ENCODE measurements at places on chromosomes 1 and 21. TPM values are rescaled to one million over a fixed set of nuclear protein-coding genes. Genes with fewer than 3 reads are reported as not detected.

ZBTB21 gene
- 17.1 TPM for total RNA-seq

GRCh38 chr1:91124989-91125417, 103.2 kb upstream of the ZNF644 start:
- DNase-seq, result peak; percentile 24
- H3K27ac ChIP-seq, result no peak overlapping the region
- H3K4me1 ChIP-seq, result peaks cover 13% of the 10 kb centered on the region
- no peaks in the 10 kb centered on the region for H3K36me3 ChIP-seq
- H3K27me3 ChIP-seq, result no peaks in the 10 kb centered on the region

SPRR4 gene
- total RNA-seq, result not detected

GRCh38 chr1:227788271-227789083, 27.0 kb upstream of the PRSS38 start:
- H3K27me3 ChIP-seq, result no peaks in the 10 kb centered on the region
- H3K4me1 ChIP-seq, result peaks cover 22% of the 10 kb centered on the region
- H3K27ac ChIP-seq, result no peak overlapping the region
- peak; percentile 83 for DNase-seq
- H3K36me3 ChIP-seq, result no peaks in the 10 kb centered on the region
- peak overlapping the region; percentile 42 for H3K4me3 ChIP-seq

DNA sequence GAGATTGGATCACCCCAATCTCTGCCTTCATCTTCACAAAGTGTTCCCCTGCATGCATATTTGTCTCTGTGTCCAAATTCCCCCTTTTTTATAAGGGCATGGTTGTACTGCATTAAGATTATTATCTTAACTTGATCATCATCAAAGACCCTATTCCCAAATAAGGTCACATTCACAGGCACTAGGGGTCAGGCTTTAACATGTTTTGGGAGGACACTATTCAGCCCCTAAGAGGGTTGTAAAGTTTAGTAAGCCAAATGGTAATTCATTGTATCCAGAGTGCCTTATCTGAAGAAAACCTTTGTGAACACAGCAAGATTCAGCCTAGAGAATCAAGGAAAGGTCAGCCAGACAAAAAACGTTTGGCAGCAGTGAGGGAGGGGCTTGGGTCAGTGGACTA, 317.6 kb upstream of the PLD5 start:
- no peak for DNase-seq
- H3K27me3 ChIP-seq, result no peaks in the 10 kb centered on the region
- H3K36me3 ChIP-seq, result no peaks in the 10 kb centered on the region
- H3K27ac ChIP-seq, result no peak overlapping the region
- H3K4me3 ChIP-seq, result no peak overlapping the region

DNA sequence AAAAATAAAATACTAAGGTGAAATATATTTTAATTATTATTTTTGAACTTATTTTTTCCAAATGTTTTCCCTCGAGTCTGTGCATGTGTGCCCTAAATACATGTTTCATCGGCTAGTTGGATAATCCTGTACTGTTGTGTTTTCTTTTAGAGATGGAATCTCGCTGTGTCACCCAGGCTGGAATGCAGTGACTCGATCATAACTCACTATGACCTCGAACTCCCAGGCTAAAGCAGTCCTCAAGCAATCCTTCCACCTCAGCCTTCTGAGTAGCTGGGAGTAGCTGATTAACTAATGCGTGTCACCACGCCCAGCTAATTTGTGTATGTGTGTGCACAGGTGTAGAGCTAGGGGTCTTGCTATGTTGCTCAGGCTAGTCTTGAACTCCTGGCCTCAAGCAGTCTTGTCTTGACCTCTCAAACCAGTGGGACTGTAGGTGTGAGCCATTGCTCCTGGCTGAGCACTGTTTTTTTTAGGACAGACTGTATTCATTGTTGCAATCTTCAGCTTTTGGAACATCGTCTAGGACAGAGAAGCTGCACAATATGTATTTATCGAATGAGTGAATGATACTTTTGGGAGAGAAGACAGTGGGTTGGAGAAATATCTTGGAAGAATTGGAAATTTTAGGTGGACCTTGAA, 4.8 kb upstream of the TMCO1 start:
- H3K4me3 ChIP-seq, result no peak overlapping the region
- no peaks in the 10 kb centered on the region for H3K27me3 ChIP-seq
- no peaks in the 10 kb centered on the region for H3K36me3 ChIP-seq
- no peak for DNase-seq
- H3K27ac ChIP-seq, result no peak overlapping the region
- peaks cover 11% of the 10 kb centered on the region for H3K4me1 ChIP-seq

- DNase-seq, result no peak
- no peaks in the 10 kb centered on the region for H3K4me1 ChIP-seq
- H3K4me3 ChIP-seq, result no peak overlapping the region
- no peak overlapping the region for H3K27ac ChIP-seq
- H3K27me3 ChIP-seq, result no peaks in the 10 kb centered on the region
These were observed 37.2 kb downstream of the ALG14 start for GRCh38 chr1:95035536-95035935.
